NCI-H1048 (cell line): ENCODE measurements at places on chromosomes 4 and X.

- no peak for DNase-seq
Observed at GRCh38 chr4:2395038-2395437, 23.4 kb downstream of the ZFYVE28 start.

GRCh38 chrX:12021698-12022097, 116.6 kb upstream of the FRMPD4 start:
- DNase-seq = no peak

- DNase-seq = no peak
Observed at GRCh38 chrX:19748896-19749680, 138.3 kb downstream of the SH3KBP1 start.

GRCh38 chr4:20839957-20840356, 139.7 kb downstream of the PACRGL start:
- no peak for DNase-seq

DNA sequence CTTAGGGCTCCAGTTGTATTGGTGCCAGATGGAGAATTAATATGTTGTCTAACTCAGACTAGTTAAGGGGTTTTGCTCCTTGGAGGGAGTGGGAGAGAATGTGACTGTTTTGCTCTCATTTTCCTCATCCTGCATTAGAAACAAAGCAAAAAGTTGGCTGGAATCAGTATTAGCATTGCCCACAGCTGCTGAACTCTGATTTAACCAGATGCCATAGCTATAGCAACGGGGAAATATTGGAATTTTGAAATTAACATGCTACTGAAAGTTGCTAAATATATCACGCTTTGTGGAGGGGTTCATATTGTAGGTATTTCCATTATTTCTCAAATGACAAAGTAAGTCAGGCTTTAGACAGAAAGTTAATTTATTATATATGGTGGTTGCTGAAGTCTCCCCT, 66.7 kb upstream of the EOLA2 start:
- DNase-seq = no peak

GRCh38 chrX:18946157-18946556, 37.8 kb downstream of the PHKA2 start:
- DNase-seq = no peak

DNA sequence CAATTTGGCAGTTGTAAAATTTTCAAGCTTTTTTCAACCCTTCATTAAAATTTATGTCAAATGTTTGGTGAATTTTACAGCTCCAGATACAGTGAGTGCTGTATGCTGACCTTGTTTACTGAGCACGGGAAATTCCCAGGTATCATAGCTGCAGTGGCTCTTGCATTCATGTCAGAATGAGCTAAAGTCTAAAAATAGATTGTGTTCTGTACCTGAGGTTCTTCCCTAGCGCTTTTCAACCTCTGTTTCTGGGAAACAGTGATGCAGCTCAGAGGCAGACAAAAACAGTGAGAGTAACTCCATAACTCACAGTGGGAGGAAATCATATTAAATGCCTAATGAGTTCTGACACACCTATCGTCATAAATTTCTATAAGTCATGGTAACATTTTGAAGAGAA, 393.8 kb upstream of the GNPDA2 start:
- DNase-seq = no peak

GRCh38 chrX:27823812-27824211, 16.0 kb downstream of the MAGEB10 start:
- no peak for DNase-seq

DNA sequence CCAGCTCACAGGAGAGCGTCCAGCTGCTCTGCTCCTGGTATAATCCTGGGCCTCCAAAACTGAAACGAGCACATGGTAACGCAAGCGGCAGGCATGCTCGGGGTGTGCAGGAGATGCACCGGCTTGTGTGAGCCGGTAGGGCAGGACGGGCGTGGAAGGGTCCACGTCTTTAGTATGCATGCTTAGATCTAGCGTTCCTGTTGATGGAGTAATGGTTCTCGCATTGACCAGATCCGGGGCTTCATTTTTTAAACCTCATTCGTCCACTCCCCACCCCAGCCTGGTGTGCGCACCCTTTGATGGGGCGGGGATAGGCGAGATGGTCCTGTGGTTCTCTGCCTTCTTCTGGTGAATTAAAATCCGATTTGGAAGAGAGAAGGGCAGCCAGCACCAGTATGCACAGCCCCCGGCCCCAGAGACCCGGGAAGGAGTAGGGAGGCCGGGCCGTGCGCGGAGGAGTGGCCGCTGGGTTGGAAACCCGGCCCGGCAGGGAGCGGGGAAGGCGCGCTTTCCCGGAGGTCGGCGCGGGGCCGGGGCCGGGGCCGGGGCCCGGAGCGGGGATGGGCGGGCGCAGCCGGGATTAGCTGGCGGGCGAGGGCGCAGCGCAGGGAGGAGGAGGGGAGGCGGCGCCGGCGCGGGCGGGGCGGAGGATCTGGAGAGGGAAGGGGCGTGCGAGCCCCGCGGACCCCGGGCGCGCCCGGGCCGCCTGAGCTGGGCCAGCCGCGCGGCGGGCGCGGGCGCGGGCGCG, 39.9 kb downstream of the FAM149A start:
- no peak for DNase-seq

GRCh38 chr4:970046-970745, 3.2 kb downstream of the DGKQ start:
- no peak for DNase-seq

- DNase-seq = no peak
Observed at GRCh38 chr4:116531026-116531425, 554.4 kb downstream of the TRAM1L1 start.

DNA sequence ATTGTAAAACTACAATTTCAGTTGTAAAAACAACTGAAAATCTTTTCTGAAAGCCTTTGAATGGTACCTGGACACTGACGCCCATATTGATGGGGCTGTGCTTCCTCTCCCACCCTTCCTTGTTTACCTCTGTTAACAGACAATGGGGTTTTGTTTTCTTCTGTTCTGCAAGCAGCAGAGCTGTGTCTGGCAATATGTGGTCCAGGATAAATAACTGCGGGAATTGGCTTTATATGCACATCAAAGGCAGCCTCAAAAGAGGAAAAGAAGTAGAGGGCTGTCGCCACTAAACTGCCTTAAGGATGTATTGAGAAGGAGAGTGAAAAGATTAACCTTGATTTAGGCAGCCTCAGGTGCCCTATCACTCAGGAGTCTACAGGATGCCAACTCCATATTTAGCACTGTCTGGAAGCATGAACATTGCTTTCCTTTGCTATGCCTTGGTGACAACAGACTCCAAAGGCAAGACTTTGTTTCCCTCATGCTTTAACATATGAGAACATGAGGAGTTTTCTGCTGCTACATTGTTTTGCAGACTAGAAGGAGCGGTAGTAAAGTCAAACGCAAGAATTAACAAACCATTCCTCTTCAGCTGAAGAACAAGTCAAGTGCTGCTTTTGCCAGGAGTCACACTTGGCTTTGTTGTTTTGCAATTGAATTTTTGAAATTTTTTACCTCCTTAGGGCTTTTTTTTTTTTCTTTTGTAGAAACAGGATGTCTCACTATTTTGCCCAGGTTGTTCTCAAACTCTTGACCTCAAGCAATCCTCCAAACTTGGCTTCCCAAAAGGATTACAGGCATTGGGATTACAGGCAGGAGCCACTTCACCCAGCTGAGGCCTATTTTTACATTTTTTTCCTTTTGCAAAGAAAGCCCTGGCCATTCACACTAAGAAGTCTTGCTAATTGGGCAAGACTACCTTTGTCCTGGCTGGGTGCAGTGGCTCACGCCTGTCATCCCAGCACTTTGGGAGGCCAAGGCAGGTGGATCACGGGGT, 3.0 kb downstream of the IL21 start:
- DNase-seq = no peak

GRCh38 chr4:137909529-137910309, 332.4 kb downstream of the SLC7A11 start:
- peak; percentile 1 for DNase-seq

DNA sequence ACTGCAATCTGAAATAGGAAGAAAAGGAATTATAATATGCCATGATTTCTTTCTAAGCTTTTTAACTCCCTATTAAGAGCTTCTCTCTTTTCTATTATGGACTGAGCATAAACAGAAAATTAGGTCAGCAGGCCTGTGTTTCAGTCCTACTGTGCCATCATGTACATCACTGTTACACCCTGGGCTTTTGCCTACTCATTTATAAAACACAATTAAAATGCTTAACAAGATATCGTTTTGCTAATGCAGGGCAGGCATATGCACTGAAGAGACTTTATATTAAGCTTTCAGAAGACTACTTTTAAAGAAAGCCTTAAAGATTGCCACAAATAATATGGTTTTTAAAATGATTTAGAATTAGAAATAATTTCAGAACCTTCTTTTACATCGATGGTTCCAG, 828 bp upstream of the BBS12 start:
- DNase-seq = no peak

DNA sequence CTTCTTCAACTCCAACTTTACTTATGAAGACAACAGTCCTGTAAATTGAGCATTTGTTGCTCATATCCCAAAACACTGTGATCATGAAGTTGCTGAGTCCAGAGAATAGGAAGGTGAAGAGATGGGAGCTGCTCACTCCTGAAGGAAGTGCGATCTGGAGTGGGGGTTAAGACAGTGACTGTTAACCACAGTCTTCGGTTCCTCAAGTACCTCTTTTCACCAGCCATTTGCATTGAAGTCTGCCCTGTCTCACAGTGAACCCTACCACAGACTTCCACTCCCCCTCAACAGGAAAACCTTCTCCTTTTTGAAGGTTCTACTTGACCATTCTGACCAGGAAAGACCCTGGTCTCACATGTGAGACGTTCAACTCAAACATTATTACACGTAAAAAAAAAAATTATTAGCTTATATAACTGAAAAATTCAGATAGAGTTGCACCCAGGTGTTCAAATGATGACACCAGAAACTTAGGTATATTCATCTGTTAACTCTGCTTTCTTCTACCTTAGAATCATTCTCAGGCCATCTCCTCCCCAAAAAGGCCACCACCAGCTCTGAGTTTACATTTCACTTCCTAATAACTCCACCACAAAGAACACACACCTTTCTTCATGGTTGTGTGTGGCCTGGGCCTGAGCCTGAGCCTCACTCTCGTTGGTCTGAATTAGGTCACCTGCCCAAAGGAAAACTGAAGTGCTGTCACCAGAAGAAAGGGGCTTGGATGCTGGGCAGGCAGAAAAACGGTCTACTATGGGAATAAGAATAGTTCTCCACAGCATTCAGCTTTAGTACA, 199.2 kb downstream of the DCTD start:
- no peak for DNase-seq

DNA sequence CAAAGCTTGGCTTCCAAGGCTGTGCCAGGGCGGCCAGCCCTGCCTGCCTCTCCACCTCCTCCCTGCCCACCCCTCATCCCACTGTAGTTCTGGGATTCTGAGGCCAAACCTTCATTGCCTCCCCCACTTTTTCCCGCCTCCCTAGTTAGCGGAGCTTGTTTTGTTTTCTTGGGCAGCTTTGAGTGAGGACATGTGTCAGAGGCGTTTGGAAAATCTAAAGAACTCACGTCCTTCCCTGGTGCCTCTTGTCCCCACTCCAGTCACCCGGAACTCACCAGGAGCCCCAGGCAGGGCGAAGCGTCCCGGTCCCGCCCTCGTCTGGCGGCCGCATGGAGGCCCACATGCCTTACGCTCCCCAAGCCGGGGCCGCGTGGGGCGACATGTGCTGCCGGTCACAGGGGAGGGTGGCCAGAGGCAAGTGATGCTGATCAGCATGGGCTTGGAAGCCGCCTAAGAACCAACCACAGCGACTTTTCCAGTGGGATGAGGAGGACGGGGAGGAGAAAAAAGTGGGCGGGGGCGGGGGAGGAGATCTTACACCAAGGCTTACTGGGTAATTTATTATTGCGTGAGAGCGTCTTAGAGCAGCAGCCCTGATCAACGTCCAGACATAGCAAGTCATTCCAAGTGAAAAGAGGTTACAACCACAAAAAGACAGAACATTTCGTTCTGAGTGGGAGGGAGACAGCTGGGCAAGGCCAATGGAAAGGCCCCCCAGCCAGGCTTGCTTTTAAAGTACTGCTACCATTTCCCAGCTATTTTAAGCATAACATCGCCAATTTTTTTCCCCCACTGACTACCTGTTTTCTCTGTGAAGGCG, 48.5 kb downstream of the PRPS1 start:
- DNase-seq = no peak

- DNase-seq = no peak
Observed at GRCh38 chrX:13059637-13060499, 15.4 kb upstream of the FAM9C start.

DNA sequence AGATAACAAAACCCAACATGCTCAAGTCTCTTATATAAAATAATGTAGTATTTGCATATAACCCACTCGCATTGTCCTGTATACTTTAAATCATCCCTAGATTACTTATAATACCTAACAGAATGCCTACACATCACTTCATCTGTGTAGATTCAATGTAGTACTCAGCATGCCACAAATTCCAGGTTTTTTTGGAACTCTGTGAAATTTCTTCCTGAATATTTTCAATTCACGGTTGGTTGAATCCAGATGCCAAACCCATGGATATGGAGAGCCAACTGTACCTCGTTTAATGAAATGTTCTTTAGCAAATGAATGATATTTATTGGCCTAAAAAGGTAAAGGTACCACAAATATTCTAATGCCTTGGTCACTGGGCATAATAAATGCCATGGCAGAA, 24.8 kb downstream of the CCNI start:
- no peak for DNase-seq

DNA sequence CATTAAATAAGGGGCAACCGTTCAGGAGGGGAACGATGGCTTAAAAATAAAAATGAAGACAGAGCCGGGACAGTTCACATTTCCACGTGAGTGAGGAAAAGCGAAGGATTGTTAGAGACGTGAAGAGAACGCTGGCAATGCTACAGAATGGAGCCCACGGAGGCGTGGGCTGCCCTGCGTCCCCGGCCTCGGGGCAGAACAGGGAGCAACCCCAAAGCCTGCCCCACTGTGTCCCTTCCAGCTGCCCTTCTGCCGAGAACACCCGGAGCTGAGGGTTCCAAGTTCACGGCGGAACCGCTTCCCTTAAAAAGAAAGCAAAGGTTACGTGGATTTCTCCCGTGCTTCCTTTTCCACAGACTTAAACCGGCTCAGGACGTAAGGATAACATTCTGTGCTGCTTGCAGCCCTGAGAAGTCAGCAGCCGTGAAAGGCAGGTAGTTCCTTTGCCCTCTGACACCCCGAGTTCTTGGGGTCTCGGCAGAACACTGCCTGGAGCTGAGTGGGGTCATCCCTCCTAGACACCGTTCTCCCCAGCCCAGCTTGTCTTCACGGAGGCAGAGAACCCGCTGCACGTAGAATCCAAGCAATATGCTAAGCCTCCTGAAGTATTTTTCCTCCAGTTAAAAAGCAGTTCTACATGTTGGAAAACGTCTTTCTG, 14.2 kb downstream of the DHRSX start:
- no peak for DNase-seq

GRCh38 chr4:48375651-48376304, 34.4 kb downstream of the SLAIN2 start:
- DNase-seq = no peak

GRCh38 chr4:28421221-28421620, 1560.6 kb downstream of the STIM2 start:
- DNase-seq = no peak

DNA sequence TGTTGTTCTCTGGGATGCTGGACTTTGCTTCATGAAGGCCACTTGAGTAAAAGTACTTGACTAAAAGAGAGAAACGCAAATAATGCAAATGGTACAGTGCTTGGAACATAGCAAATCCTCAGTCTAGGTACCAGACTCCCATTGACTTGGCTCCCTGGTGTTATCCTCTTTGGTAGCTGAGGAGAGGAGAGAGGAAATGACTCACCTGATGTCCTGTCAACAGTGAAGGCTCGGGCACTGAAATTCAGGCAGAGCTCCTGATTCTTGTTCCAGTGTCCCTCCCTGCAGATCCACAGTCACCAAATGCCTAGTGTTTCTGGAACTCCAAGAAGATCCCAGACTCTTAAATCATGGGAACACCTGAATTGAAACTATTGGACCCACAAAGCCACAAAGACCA, 22.5 kb upstream of the TCEAL4 start:
- DNase-seq = no peak

- peak; percentile 15 for DNase-seq
Observed at GRCh38 chr4:68271851-68272357, 26.4 kb upstream of the TMPRSS11B start.
